ENCODE measurements at places on chromosomes 2 and 18.
A peak's percentile ranks its signal among the peaks of the same experiment; 100 is the strongest.

GRCh38 chr2:152624805-152625204, 92.5 kb downstream of the PRPF40A start:
- no peak for DNase-seq

DNA sequence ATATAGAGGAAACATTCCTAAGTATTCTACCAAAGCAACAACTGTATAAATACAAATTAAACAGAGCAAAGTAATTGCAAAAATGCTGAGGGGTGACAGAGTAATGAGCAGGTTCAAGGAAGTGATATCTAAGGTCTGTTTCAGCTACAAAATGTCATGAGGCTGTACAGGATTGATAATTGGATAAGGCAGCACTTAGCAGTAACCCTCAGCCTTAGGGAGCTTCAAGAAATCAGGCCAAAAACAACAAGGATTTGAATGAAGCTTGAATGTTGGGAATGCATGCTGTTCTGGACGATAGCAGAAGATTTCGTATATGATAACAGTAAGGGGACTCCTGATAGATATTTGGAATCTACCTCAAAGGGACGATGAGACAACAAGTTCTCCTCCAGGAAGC, 142.0 kb upstream of the MMADHC start:
- no peak for DNase-seq

DNA sequence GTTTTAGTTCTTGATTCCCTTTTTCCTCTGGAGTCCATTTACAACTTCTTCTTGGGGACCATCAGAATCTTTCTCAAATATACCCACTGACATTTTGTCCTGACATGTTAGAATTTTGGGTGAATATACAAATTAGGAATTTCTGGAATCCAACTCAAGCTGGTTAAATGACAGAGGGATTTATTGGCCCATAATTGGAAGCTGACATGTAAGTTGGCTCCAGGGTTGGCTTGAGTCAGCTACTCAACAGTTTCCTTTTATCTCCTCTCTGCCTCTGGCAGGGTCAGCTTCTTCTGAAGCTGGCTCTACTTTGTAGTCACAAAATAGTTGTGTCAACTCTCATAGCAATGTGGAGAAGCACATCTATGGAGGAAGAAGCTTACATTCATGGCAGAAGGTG, 36.6 kb upstream of the PPP1R1C start:
- no peak for DNase-seq

- no peak for DNase-seq
These were observed 718 bp upstream of the TNP1 start for GRCh38 chr2:216860426-216861137.

- no peak for DNase-seq
These were observed 431.2 kb downstream of the LRP1B start for GRCh38 chr2:141699573-141699972.

GRCh38 chr2:39606585-39606984, 59.1 kb upstream of the TMEM178A start:
- no peak for DNase-seq

DNA sequence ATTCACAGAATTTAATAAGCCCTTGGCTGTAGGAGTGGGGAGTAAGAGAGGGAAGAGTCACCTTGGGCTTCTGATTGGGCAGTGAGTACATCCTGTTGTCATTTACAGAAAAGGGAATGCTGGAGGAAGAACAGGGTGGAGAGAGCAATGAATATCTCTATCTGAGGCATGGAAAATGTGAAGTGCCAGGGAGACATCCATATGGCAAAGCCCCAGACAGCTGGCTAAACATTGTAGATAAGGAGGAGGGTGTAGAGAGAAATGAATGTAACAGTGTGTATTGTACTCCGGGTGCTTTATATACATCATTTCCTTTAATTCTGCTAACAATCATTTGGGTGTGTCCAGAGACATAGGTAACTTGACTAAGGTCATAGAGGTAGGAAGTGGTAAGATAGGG, 103.5 kb downstream of the UPP2 start:
- no peak for DNase-seq

DNA sequence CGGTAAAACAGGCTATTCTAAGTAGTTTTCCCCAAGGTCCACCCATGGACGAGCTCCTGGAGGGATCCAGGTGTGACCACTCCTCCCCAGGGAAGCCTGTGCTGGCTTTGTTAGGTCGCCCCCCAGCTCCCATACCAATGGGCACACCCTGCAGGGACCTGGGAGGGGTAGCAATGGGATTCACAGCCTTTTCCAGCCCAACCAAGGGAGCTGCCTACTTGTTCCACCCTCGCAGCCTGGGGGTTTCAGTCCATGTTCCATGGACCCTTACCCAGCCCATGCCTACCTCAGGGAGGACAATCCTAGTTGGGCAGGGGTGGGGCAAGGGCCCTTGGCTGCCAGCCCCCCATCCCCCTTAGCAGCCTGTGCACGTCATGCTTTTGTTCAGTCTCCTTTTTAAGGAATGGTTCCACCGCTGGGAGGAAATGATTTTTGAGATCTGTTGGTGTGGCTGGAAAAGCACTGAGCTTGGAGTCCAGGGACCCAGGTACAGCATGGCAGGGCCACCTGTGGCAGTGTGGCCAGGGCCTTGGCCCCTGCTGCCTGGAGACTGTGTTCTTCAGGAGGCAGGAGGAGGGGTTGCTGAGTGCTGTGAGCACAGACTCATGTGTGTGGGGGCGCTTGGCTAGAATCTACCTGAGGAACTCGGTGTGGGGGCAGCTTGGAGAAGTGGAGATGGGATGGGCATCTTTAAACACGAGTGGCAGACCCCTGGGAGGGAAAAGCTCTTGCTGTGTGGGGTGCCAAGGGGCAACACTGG, 166.8 kb downstream of the TWIST2 start:
- DNase-seq: no peak

DNA sequence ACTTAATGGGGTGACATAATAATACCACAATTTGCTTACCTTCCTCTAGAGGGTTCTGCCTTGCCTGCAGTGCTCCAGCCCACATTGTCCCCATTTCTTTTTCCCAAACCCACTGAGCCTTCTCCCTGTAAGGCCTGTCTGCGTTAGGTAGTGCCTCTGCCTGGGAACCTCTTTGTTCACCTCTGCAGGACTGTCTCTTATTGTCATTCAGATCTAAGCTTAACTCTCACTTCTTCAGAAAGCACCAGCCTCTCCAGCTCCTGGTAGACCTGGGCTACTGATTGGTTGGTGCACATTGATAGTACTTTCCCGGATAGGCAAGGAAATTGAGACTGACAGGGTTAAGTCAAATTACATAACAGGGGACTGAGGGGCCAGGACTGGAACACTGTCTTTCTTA, 49.1 kb downstream of the CCDC85A start:
- no peak for DNase-seq

GRCh38 chr2:69298261-69298660, 88.8 kb downstream of the GFPT1 start:
- DNase-seq: no peak

DNA sequence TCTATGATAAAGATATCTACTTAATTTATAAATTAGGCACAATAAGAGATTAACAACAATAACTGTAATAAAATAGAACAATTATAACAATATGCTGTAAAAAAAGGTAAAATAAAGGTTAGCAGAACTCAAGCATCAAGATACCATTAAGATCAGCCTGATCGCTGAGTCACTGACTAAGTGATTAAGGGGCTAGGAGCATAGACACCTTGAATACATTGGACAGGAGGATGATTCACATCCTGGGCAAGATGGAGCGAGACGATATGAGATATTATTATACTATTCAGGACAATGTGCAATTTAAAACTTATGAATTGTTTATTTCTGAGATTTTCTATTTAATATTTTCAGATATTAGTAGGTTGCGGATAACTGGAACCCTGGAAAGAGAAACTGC, 1277.8 kb upstream of the ZEB2 start:
- no peak for DNase-seq

- DNase-seq: no peak
These were observed 149.8 kb downstream of the FAM210A start for GRCh38 chr18:13576598-13576997.

DNA sequence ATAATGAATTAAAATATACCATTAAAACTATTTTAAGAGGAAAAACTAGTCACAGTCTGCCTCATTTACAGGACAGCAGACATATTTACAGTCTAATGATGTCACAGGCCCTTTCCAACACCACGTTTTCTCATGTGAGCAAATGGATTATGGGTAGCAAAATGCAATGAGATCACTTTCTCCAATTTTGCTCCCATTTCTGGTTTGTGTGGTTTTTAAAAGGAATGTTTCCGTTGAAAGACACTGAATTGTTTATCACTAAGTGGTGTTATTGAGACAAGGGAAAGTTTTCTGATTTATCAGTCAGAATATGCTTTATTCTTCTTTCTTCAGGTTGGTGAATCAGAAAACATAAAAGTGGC, 11.4 kb upstream of the NR4A2 start:
- DNase-seq: no peak

- DNase-seq: no peak
These were observed 143.5 kb upstream of the NCK2 start for GRCh38 chr2:105600949-105601794.

GRCh38 chr2:206477296-206477695, 34.0 kb downstream of the ADAM23 start:
- DNase-seq: no peak

DNA sequence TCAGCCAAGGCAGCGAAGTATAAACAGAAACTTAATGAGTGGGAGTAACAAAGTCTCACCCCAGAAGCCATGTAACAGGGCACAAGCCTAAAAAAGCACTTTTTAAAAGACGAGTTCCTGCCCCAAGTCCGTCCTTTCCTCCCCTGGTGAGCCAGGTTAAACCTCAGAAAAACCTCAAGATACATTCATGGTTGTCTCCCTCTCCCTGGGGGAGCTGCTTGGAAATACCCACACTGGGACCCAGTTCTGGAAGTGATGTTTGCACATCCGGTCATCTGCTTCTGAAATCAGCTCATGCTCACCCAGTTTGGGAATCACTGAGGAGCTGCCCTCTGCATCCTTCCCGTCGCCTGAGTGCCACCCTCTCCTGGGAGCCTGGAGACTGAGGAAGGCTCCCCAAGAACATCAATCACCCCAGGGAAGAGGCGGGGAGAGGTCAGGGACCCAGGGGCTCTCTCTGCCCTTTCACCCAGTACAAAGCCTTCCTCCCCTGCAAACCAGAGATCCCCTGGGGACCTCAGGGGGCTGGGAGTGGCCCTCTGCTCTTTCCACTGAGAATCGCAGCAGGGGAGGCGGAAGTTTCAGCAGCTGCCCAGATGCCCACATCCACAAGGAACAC, 150.6 kb upstream of the AGAP1 start:
- DNase-seq: no peak

DNA sequence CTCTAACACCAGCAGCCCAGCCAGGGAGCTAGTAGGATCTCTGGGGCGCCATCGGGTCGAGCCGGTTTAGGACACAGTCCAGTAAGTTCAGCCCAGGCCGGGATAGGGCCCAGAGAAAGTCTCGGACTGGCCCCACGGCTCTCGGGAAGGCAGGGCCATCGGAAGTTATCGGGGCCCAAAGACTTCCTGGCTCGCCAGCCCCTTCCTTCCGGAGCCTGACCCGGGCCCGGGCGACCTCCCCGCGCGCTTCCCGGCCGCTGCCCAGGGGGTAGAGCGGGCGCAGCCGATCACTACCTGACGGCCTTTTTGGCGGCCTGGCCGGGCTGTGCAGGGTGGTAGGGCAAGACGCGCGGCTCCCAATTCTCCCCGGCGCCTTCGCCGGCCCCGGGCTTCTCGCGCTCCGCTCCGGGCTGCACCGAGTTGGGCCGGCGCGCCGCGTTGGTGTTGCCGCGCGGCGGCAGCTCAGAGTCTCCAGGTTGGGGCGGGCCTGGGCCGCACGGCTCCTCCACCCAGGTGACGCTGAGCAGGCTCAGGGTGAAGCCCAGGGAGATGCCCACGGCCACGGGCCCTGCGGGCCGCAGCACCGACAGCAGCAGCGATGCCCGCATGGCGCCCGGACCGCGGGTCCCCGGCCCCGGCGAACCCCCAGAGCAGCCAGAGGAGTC, 546 bp downstream of the CHPF start:
- peak; percentile 52 for DNase-seq

DNA sequence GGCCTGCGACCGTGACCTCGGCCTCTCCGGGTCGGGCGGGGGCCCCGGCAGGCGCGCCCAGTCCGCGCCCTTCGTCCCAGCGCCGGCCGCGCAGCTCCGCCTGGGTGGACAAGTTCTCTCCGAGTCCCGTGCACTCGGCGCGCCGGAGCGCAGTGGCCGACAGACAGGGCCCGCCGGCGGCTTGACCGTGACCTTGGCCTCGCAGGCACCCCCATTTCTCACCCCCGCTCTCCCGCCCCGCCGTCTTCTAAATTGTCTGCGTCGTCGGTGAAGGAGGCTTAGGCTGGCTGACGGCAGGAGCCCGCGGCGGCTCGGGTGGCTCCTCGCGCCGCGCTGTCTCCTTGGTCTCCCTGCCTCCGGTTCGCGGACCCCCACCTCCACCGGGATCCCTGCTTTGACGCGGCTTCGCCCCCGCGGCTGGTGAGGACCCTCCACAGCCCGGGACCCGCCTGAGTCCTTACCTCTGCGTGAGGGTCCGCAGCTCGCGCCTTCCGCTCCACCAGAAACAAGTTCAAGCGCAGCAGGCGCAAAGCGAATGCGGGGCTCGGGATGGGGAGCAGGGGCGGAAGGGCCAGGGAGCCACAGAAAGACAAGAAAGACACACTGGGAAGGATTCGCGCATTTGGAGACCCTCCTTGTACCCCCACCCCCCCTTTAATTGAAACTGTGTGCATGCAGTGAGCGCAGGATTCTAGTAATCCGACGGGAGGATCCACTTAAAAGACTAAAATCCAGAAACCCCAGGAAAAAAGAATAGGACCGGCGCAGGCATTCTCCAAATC, 4.0 kb downstream of the PTGR3 start:
- no peak for DNase-seq

DNA sequence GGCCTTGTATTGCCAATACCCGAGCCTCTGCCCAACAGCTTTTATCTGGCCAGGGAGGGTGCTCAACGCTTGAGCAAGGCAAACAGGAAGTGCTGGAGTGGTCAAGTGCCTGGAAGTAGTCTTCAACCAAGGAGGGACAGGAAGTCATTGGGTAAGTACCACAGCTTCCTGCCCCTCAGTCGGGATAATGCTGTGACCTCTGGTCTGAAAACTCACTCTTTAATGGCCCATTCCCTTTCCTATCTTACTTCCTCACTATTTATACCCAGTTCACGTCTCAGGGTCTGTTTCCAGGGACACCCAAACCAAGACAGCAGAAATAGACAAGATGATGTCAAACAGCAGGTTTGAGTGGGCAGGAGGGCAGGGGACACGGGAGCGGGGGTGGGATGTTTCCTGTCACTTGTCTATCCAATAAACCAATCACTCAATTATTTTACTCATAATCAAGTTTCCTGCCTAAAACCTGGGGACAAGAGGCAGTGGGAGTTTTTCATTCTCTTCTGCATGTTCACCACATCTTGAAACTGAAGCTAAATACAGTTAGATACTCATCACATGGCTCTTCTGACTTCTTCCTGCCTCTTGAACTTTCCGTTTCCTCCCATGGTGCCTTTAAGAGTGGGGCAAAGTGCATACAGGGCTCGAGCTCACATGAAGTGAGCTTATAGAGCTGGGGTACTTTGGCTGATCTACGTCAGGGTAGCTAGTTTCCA, 68.9 kb upstream of the CAB39 start:
- DNase-seq: no peak

DNA sequence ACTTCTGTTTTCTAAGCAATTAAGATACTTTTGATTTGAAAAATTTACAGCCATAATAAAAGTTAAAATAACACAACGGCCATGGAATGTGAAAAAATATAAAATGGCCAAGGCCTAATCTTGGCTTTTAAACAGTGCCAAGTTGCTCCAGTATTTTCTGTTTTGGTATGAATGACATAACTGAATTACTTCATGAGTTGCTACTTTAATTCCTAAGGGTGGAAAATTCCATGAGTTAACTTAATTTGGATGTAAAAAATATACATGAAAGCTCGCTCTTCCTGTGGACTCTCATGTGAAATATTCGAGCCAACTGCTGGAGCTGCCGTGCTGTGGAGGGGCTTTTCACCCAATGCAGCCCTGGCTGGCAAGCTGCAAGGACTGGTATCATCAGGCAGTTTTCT, 286.0 kb upstream of the CCDC68 start:
- DNase-seq: no peak

- no peak for DNase-seq
These were observed 44.3 kb upstream of the REL start for GRCh38 chr2:60837123-60837522.
